Fibroblast of skin of back (primary cell): ENCODE measurements at places on chromosomes 3 and 15.
A peak's percentile ranks its signal among the peaks of the same experiment; 100 is the strongest.

DNA sequence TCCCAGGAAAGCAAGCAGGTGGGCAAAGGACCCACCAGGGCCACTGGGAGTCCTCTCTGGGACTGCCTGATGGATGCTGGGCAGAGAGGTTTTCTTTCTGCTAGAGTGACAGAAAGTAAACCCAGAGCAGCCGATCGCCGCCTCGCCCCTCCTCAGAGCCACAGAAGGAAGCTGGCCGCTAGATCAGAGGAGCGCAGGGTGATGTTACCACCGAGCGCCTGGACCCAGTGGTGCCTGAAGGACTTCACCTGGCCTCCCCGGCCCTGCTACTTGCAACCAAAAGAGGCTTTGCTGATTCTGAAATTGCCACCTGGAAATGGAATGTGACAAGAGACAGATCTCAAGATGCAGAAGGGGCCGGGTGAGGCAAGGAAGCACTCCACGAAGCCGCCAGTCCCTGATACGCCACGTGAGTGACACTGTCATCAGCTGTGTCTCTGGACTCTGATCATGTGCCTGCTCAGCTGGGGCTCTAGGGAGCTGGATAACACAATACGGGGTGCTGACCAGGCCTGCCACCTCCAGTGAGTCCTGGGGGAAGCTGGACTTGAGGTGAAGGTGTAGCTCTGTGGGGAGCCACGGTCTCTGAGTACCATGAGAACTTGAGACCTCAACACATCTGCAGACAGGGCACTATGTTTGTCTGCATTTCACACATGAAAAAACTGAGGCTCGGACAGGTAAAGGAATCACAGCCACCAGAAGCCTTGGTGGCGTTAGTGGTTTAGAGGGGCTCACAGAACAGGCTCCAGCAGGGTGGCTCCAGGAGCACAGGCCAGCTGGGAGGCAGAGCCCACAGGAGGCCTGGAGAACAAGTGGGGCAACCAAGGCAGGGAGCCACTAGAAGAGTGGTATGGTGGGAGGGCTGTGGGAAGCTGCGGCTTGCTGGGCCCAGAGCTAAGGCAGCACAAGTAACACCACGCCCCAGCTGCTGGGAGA, 137.9 kb upstream of the PRR20G start:
- DNase-seq: no peak

GRCh38 chr15:47186075-47186474, 531.2 kb upstream of the SEMA6D start:
- no peak for DNase-seq

DNA sequence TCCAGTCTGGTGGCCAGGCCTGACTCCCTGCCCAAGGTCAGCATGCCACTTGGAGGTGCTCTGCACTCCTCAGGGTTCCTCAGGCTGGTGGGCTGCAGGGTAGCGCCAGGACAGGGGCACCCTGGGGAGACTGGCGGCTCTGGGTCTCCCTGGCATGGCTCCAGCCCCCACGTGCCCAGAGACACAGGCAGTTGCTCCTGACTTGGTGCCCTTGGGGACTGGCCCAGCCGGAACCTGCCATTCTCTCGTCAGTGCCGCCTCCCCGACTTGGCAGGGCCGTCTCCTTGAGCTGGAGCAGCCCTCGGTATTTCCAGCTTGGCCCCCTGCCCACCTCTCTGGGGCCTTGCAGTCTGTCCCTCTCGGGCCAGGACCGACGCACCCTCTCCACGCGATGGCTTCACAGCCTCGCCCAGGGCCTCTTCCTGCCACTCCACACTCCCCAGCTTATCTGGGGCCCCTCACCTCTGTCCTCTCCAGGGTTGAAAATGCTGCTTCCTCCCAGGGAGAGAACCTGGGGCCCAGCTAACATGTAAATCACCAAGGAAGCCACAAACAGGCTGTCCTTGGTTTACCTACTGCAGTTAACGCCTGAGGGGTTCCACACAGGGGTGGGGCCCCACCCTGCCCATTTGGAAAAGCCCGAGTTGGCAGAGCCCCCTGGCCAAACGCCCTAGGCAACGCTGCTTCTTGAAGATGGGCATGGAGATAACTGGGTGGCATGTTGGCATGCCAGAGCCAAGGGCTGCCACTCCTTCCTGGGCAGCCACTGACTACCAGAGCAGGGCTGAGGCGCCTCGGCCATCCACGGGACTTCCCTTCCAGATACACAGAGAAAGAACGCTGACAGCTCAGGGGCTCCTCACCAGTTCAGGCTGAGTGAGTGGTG, 61.4 kb downstream of the SMAD6 start:
- no peak for DNase-seq

GRCh38 chr3:176160997-176161396, 1036.3 kb downstream of the TBL1XR1 start:
- DNase-seq: no peak

DNA sequence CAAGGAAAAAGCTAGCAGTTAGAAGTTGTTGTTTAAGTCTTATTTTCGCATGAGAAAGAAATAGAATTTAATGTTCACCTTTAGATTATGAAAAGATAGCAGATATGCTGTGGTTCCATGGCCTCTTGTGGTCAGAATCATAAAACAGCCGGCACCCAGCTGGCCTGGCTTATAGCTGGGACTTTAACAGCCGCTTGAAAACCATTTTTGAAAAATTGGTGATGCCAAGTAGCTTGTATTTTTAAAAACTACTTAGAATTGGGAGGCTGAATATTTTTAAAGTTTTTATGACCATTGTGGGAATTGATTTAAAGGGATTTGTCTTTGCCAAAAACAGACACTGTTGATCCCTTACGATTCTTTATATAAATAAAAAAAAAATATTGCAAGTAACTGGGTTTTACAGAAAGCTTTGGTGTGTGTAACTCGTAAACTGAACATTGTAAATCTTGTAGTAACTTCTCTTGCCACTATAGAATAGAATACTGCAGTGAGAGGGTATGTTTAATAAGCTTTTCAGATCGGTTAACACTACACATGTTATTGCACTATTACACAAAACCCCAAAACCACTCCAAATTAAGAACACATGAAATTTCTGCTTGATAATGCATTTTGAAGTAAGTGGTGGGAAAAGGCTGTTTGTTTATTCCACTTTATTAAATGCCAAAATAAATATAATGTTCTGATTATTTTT, 6.6 kb downstream of the ARRDC4 start:
- DNase-seq: no peak

- DNase-seq: peak; percentile 39
Observed at GRCh38 chr3:146972726-146973125, 367.6 kb upstream of the PLSCR5 start.

DNA sequence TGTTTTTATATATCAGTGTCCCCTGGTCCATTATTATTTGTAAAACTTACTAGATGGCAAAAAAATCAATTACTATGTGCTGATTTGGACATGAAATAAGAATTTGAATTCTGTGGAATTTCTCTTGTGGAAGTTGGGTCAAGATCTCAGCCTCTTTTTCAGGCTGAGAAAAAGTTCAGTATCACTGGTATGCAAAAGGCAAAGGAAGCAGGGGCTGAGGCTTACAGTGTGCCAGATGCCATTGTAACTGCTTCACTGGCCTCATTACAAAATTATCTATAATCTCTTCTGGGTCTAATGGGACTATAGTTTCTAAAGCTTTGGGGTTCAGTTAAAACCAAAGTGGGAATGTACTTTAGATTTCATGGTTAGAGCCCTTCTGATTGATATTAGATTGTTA, 125.9 kb upstream of the SLC7A14 start:
- no peak for DNase-seq

- peak; percentile 59 for DNase-seq
Observed at GRCh38 chr15:81886591-81886990, 159.2 kb downstream of the MEX3B start.

DNA sequence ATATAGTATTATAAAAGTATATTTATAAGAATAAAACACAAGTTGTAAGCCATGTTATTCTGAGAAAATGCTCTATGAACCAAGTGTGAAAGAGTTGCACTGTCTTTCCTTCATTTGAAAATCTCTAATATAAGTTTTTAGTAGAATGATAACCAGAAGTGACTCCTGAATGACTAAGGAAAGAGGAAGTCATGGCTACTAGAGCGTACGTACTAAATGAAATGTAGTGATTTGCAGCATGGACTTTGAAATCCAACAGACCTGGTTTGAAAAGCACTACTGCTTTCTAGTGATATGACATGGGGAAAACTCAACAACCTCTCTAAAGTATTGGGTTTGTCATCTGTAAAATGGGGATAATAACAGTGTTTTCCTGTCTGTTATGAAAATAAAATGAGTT, 10.3 kb upstream of the DNAJC13 start:
- no peak for DNase-seq

- peak; percentile 87 for DNase-seq
Observed at GRCh38 chr3:190586631-190587011, 72.7 kb downstream of the IL1RAP start.

- no peak for DNase-seq
Observed at GRCh38 chr15:77532067-77532710, 100.5 kb downstream of the LINGO1 start.

- DNase-seq: no peak
Observed at GRCh38 chr15:98386561-98386960, 261.8 kb upstream of the IGF1R start.

- DNase-seq: no peak
Observed at GRCh38 chr3:100067589-100067988, 46.7 kb downstream of the FILIP1L start.

- no peak for DNase-seq
Observed at GRCh38 chr3:183577346-183577745, 21.8 kb upstream of the KLHL6 start.

GRCh38 chr15:67240235-67241131, 14.0 kb downstream of the AAGAB start:
- DNase-seq: no peak

GRCh38 chr3:81434161-81434560, 327.3 kb downstream of the GBE1 start:
- DNase-seq: no peak

DNA sequence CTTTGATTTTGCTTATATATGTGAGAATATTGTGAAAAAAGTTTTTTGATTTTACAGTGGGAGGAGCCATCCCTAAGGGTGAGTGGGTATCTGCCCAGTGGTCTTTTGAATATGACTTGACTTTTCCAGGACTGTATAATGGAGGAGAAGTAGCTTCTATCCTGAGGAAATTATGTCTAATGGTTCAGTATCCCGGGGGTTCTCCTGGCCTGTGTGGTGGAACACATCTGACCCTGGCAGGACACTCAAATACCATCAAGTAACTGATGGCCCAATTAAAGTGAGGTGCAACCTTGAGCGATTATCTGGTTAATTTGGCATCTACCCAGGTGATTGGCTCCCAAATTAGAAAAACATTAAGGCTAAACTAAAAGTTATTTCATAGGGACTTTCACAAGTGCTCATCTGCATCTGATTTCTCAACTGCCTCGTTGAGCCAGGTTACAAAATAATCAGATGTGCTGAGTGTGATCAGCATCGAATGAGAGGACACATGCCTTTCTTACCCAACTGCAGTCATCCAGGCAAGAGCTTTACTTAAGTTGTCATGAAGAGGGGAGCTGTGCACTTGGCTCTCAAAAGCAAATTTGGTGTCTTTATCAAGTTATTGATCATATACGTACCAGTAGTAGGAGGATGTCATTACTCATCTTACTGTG, 201.4 kb downstream of the IL5RA start:
- no peak for DNase-seq

DNA sequence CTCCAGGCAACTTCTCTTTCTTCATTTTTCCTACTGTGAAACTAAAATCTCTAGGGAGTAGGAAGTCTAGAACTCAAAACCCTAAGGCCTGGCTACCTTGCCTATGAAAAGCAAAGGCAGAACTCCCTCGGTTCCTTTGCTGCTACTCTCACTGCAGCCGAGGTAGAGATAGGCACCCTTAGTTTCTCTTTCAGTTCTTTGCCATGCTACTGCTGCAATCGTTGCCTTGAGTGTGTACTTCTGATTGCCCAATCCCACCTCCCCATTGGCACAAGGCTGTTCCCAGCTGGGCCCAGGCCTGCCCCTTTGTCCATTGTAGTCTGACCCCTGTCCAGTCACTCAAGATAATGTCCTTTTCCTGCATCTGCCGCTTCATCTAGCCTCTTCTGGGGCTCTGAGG, 92.3 kb upstream of the MRPS22 start:
- no peak for DNase-seq

GRCh38 chr15:67187351-67187854, 67.1 kb downstream of the AAGAB start:
- DNase-seq: no peak

DNA sequence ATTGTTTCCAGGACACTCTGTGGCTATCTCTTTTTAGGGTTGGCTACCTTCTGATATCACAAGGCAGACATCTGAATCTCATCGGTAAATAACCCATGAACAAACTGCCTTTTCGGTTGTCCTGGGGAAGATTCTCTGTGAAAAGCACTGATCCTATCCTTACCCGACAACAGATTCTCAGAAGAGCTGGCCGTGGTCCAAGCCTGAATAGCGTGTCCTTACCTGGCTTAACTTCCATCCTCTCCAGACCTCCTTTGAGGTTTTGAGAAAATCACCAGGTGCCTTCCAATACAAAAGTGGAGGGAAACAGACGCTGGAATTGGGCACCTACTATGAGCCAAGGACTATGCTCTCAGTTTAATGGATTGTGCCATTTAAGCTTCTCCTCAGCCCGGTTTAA, 87.4 kb upstream of the ARHGEF3 start:
- no peak for DNase-seq

DNA sequence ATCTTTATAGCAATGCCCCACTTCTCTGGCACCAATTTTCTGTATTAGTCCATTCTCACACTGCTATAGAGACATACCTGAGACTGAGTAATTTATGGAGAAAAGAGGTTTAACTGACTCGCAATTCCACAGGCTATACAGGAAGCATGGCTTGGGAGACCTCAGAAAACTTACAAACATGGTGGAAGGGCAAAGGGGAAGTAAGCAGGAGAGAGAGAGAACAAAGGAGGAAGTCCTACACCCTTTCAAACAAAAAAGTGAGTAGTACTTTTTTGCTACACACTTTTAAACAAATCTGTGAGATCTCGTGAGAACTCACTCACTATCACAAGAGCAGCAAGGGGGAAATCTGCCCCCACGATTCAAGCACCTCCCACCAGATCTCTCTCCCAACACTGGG, 67.8 kb upstream of the ZBED2 start:
- no peak for DNase-seq

- DNase-seq: peak; percentile 5
Observed at GRCh38 chr3:23435318-23435717, 232.2 kb downstream of the UBE2E2 start.

GRCh38 chr3:114449271-114450007, 155.6 kb downstream of the TIGIT start:
- DNase-seq: no peak

DNA sequence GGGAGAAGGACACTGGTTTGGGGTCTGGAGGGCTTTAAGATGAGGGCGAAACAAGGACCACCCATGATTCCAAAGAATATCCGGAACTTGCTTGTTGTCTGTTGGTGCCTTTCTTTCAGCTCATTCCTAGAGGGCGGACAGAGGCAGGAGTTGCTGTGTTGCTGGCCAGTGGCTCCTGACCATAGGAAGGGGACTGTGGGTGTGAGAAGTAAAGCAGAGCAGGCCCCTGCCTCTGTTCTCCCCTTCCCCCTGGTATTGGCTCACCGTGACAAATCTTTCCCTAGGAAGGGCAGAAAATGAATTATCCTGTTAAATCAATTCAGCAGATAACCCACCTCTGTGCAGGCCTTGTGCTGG, 89.1 kb downstream of the LIPC start:
- no peak for DNase-seq
